Stimulated activated memory B cell treated with anti-CD40 and anti-IgM and Interleukin-4, amounts not matched to agents 10 μg/mL and 1 μg/mL and 100 μg/mL, for 72 hours (primary cell): ENCODE measurements at places on chromosomes 12 and 14.

DNA sequence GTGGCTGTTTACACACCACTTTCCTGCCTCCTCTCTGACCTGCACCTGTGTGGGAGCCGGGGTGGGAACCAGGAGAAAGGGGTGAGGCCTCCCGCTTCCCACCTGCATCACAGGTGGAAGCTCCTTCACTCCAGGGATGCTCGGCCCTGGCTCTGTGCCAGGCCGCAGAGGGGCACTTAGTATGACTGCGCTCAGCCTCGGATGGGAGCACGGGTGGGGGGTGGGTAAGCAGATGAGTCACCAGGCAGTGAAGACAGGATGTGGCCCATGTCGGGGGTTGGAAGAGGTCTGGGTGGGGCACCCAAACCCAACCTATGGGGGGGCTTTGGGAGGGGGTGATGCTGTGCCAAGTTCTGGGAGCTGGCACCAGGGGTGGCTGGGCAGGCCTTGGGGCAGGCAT lies 7.4 kb upstream of the CYP46A1 start:
- ATAC-seq = no peak

DNA sequence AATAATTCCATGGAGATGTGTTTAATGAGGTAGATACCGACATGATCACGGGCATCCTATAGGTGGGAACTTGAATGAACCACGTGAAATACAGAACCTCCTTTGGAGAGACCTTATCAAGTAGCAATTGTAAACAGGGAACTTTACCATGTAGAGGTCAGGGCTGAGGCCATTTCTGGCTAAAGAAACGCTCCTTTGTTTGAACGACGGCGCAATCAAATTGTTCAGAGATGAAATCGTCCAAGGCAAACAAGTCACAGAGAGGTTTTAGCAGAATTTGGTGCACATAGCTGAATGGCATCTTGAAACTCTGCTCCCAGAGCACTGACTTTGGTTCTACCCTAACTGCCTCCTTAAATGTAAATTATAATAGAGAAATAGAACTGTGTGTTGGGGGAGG lies 9.8 kb downstream of the PRIMA1 start:
- ATAC-seq = no peak

- ATAC-seq = no peak
Measured at GRCh38 chr14:20807304-20808161, 4.9 kb upstream of the RNASE1 start.

- ATAC-seq = no peak
Measured at GRCh38 chr14:31402764-31403439, 17.4 kb downstream of the HEATR5A start.

GRCh38 chr14:89349171-89350008 lies 67.6 kb downstream of the FOXN3 start:
- ATAC-seq = no peak

DNA sequence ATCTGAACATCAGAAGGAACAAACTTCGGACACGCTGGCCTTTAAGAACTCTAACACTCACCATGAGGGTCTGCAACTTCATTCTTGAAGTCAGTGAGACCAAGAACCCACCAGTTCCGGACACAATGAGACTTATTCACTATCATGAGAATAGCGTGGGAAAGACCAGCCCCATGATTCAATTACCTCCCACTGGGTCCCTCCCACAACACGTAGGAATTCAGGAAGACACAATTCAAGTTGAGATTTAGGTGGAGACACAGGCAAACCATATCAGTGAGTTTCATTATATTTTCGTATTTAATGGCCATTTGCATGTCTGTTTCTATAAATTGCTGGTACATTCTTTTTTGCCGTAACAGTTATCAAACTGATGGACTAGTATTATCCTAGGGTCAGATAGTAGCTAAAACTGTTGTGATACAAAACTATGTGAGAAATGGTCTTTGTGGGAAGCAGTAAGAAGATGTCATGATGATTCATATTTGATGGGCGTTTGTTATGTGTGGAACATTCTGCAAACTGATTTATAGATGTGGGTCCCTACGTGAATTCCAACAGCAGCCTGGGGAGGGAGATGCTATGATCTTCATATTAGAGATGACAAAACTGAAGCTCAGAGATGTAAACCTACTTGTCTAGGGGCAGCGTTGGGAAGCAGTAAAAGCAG lies 282.4 kb upstream of the TMEM132C start:
- ATAC-seq = no peak

DNA sequence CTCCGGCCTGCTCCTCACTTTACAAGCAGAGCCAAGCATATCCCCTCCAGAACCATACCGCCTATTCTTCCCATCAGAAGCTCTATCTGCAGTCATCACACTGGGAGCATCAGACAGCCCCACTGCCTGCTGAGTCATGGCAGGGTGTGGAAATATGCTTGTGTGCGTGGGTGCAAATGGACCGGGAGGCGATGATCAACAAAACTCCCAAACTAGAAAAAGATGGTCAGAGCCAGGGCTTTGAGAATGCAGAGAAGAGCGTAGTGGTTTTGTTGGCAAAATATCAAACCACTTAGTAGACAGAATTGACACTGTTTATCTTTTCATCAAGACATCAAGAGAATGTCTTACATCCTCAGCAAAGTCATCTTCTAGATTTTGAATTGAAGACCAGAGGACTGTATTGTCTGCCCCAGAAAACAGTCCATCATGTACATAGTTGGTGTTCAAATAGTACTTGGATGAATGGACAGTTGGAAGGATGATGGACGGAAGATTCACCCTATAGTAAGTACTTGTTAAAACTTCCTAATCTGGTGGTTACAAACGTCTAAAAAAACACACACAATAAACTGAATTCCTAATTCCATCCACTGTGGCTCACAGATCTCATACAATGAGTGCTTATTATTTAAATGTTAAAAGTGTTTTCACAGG lies 54.9 kb downstream of the VWF start:
- ATAC-seq = no peak

- no peak for ATAC-seq
Measured at GRCh38 chr14:50400461-50400860, 3.8 kb upstream of the CDKL1 start.

DNA sequence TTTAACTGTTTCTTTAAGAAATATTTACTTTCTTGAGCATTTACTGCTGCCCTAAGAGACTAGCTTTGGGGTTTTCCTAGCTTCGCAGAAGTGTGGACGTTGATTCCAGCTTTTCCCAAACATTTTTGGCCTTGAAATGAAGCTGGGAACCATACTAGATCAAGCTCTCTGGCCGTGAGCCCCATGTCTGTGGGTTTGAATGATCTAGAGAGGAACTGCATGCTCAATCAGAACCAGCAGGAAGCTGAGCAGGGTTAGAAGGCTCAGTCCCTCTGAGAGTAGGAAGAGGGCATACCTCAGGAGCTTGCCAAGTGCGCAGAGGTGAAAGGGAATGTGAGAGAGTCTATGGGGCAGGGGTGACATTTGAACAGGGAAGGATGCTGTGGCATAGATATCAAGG lies 292.1 kb downstream of the CACNA1C start:
- no peak for ATAC-seq

DNA sequence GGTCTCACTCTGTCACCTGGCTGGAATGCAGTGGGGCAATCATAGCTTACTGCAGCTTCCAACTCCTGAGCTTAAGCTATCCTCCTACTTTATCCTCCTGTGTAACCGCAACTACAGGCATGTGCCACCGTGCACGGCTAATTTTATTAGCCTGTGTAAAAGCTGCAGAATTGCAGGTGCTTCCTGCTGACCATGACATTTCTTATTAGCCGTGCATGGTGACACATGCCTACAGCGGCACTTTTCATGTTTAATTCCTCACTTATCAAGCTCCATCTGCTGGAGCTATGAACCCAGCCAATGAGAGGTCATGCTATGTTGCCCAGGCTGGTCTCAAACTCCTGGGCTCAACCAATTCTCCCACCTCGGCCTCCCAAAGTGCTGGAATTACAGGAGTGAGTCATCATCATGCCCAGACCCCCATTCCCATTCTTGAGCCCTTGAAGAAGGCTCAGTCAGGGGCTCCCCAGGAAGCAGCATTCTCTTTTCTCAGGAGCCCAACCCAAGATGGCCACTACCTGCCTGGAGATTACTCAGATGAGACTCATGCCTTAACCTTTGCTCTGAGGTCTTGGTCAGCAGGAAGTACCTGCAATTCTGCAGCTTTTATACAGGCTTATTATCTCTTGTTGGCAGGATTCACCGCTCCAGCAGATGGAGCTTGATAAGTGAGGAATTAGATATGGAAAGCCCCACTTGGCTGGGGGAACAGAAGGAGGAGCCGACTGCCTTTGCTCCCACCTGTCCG lies 503.2 kb downstream of the MED13L start:
- no peak for ATAC-seq

- ATAC-seq = no peak
Measured at GRCh38 chr12:120126635-120127005, 10.1 kb upstream of the RAB35 start.

- ATAC-seq = no peak
Measured at GRCh38 chr12:66392266-66392915, 90.1 kb downstream of the HELB start.

DNA sequence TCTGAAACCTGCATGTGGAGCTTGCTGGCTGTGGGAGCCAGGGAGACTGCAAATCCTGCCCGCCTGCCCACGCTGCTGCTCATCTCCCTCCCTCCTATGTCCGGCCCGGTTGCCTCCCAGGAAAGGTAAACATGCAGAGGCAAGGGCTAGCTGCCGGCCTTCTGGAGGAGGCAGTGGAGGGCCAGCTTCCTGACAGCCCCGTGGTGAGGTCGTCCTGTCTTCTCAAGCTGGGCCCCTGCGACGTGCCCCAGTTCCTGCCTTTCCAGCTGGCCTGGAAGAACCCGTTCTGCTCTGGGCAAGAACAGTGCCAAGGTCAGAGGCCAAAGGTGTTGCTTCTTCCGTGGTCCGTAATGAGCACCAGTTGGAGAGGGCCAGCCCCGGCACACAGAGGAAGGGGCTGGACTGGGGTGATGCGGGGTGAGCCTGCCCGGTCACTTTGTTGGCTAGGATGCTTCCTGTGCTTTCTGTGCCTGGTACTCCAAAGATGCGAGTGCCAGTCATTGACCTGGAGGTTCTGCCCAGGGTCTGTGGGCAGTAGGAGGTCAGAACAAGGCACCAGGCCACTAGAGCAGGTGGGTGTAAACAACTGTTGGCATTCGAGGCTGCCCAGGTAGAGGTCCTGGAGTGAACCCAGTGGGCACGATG lies 25.3 kb downstream of the TPCN1 start:
- ATAC-seq = no peak

DNA sequence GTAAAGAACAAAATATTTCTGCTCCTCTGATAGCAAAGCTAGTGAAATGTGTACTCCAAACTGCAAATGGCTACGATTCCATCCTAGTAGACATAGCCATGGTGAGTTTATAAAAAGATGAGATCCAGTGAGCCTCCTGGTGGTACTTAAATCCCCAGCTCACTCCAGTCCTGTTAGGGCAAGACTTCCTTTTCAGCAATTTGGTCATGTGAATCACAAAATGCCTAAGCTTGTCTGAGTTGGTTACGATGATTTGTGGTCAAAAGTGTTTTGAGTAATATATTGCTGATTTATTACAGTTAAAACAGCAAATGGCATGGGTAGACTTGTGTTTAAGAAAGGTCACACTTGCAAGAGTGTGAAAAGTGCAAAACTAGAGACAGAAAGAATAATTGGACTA lies 102.7 kb upstream of the NAV3 start:
- no peak for ATAC-seq

DNA sequence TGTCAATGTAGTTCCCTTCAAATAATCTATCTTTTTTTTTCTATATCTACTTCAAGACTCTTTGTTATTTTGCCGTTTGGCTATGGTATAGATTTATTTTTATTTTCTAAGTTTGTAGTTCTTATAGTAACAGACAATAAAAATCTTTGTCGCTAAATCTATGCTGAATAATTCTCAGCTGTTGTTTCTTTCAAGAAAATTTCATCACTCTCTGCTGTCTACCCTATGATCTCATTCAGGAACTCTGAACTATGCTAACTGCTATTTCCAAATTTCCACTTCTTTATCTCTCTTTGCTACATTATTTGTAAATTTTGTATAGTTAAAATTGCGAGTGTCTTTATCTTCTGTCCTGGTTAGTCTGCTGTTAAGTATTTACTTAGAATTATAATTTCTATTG lies 353.6 kb downstream of the LRFN5 start:
- ATAC-seq = no peak

- ATAC-seq = no peak
Measured at GRCh38 chr12:50599366-50600095, 94.7 kb downstream of the DIP2B start.

- ATAC-seq = no peak
Measured at GRCh38 chr12:105860561-105861207, 278.1 kb downstream of the NUAK1 start.

DNA sequence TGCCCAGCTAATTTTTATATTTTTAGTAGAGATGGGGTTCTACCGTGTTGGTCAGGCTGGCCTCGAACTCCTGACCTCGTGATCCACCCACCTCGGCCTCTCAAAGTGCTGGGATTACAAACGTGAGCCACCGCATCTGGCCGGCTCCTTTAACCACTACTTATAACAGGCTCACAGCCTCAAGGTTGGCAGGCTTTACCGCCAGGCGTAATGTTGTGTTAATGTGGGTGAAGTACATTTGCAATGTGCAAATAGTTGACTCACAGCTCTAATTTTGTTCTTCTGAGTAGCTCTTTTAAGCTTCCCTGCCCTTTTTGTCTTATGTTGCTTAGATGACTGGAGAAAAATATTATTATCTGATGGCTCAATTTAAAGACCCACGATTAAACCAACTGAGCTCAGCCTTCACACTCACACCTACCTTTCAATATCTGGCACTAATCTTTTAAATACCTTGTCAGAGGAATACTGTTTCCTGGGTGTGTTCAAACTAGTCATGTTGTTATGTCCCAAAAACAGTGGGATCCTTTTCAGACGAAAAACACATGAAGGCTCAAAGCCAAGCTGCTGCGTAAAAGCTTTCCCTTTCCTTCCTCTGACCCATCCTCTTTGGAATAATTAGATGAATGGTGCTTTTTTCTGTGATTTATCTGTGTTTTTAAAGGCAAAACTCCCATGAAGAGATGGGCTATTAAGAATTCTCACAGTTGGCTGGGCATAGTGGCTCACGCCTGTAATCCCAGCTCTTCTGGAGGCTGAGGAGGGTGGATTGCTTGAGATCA lies 57.2 kb upstream of the USP44 start:
- ATAC-seq = no peak

GRCh38 chr14:38079268-38079667 lies 128.4 kb upstream of the SSTR1 start:
- no peak for ATAC-seq

GRCh38 chr14:96083667-96084320 lies 44.6 kb downstream of the C14orf132 start:
- ATAC-seq = no peak

GRCh38 chr14:104935955-104936354 lies 11.3 kb downstream of the PLD4 start:
- ATAC-seq = no peak

DNA sequence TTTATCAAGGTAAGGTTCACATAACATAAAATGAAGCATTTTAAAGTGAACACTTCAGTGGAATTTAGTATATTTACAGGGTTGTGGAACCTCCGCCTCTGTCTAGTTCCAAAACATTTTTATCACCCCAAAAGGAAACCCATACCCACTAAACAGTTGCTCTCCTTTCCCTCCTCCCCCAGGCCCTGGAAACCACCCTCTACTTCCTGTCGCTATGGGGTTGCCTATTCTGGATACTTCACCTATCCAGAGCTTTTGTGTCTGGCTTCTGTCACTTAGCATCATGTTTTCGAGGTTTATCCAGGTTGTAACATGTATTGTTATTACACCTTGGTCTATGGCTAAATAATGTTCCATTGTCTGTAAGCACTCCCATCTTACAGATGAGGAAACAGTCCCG lies 27.7 kb upstream of the ZFP36L1 start:
- ATAC-seq = no peak

GRCh38 chr12:53181935-53182334 lies 1.2 kb upstream of the CSAD start:
- ATAC-seq = no peak

GRCh38 chr12:89350630-89351488 lies 1.4 kb downstream of the DUSP6 start:
- no peak for ATAC-seq
